Activated T-helper 1 cell treated with anti-CD3 and anti-CD28 coated beads, Interleukin-2, amount 50 U/mL, for 16 hours (primary cell): ENCODE measurements at places on chromosomes 13 and 19.

- peak; percentile 31 for DNase-seq
Observed at GRCh38 chr19:50046649-50047503, 21.1 kb downstream of the ZNF473 start.

DNA sequence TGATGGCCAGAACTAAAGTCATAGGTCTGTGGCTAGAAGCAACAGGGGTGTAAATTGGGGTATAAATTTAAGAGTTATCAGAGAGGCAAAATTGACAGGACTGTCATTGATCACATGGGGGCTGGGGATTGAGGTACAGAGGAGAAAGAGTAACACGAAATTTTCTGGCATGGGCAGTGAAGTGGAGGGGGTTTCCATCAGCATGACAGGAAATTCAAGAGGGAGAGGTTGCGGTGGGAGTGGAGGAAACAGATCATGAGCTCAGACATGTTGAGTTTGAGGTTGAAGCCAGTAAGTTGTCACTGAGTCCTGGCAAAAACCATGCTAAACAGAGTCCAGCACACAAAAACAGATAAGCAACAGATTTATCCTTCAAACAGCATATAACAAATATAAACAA lies 192.1 kb upstream of the TSC22D1 start:
- no peak for DNase-seq

GRCh38 chr13:98405107-98405571 lies 171.8 kb downstream of the STK24 start:
- DNase-seq: no peak

GRCh38 chr13:26502826-26503225 lies 54.7 kb upstream of the WASF3 start:
- DNase-seq: no peak

DNA sequence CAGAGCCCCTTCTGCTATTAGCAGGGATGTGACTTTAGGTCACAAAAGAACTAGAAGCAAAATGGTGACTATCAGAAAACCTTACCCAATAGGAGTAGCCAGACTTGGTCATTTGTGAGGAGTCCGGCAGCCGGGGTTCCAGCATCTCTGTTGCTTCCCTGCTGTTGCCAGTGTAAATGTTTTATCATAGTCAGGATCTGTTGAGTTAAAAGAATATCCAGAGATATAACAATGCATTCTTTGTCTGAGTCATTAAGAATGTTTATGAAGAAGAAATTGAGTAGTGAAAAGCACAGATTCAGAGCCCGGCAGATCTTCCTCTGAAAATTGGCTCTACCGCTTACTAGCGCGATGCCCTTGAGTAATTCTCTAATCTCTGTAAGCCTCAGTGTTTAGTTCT lies 84.2 kb downstream of the COL4A2 start:
- no peak for DNase-seq

- DNase-seq: no peak
Observed at GRCh38 chr13:90201202-90201601, 1146.3 kb upstream of the MIR17HG start.

- no peak for DNase-seq
Observed at GRCh38 chr13:76153239-76153638, 517.1 kb downstream of the LMO7 start.

GRCh38 chr19:43452582-43452981 lies 12.8 kb downstream of the LYPD3 start:
- no peak for DNase-seq

- peak; percentile 27 for DNase-seq
Observed at GRCh38 chr13:43023289-43023963, at the start of gene DNAJC15. DNAJC15 (plus strand) TSS chr13:43023586; CDS start chr13:43023627, 41 bp downstream.

GRCh38 chr13:78662467-78662866 lies 3.5 kb upstream of the OBI1 start:
- DNase-seq: no peak

DNA sequence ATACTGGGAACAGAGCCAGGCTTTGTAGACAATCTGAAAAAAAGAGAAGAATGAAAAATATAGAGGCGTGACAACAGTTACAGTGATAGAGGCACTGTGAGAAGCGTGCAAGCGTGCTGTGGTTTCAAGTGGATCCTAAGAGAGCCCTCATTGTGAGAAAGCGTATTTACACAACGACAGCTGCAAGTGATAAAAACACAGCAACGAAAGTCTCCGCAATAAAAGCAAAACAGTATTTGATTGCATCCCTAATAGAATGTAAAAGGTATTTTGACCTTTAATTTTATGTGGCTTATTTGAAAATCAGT lies 642.7 kb upstream of the ARGLU1 start:
- DNase-seq: no peak

GRCh38 chr19:33697766-33698165 lies 76.0 kb downstream of the CHST8 start:
- no peak for DNase-seq

DNA sequence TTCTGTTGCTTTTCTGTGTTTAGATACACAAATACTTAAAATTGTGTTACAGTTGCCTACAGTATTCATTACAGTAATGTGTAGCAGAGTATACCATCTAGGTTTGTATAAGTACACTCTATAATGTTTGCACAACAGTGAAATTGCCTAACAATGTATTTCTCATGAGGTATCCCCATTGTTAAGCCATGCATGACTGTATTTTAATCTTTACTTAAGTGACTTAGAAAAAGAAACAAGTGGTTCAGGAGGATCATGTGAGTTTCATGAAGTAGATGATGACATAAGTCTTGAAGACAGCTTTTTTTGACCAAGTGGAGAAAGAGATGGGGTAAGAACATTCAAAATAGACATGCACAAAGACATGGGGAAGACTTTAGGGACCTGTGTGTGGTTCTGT lies 8.4 kb upstream of the KCTD4 start:
- no peak for DNase-seq

- DNase-seq: no peak
Observed at GRCh38 chr19:57047743-57048142, 72.0 kb upstream of the USP29 start.

DNA sequence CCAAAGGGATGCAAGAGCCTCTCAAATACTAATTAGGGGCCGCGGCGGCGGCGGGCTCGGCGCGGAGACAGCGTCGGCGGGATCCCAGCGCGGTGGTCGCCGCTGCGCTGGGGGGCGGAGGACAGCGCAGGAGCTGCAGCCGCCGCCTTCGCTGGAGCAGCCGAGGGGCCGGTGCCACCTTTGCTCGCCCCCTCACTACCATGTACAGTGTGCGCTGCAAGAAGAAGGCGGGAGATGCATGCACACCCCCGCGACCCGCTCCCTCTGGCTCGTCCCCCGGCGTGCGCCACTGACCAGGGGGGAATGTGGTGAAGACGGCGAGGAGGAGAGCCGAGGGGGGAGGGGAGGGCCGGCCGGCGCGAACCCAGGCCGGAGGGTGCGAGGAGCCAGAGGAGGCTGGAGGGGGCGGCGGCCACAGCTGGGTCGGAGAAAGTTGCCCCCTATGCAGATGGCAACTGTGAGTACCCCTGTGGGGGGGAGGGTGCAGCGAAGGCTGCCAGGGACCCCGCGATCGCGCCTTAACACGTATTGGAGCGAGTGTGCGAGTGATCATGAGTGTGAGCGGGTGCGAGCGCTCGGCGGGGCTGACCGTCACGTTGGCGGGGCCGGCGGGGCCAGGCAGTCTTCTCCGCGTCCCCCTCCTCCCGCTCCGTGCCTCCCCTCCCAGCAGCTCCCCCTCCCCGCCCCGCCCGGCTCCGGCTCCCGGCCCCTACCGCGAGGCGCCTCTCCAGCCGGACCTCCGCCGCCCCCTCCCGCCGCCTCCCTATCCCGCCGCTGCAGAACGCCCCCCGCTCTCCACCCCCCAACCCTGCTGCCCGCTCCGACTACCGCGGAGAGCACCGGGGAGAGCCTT lies 808 bp downstream of the SLITRK5 start:
- no peak for DNase-seq

DNA sequence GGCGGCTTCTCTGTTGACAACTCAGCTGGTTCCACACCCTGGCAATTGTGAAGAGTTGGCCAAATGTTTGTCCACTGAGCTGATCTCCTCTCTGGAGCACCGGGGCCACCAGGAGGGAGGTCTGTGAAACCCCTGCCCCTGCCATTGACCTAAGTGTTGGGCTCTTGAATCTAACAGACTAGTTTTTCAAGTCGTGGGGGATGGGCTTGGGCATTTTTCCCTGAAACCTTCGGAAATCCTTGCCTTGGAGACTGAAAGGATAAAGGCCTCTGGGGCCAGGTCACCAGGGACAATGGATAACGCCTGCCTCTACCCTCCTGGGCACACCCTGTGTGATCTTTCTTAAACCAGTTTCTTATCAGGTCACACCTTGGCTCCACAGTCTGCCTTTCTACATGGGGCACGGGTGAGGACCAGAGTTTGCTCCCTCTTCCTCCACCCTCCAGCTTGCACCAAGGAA lies 881 bp downstream of the GEMIN7 start:
- no peak for DNase-seq

DNA sequence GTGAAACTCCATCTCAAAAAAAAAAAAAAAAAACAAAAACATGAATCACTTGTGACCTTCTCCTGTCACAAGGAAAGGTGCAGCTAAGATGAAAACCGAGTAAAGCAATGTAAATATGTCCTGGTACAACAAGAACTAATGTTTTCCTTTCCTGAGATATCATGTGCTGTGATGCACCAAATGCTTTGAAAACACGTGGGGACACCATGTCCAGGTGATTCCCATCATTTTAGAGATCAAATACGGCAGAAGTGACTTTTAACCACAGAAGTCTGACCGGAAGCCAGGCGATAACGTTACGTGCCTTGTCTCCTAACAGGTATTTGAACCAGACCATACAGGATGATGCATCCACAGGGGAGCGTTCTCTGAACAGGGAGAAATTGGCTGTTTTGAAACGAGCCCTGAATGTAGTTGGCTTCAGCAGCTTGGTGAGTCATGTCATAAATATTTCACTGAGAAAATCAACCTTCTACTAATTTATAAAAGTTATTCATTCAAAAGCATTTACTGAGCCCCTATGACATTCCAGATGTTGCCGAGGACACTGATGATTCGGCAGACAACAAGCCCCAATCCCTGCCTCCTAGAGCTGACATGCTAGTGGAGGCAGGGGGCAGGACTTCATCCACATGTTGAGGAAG lies 328.1 kb downstream of the MYO16 start:
- DNase-seq: no peak

DNA sequence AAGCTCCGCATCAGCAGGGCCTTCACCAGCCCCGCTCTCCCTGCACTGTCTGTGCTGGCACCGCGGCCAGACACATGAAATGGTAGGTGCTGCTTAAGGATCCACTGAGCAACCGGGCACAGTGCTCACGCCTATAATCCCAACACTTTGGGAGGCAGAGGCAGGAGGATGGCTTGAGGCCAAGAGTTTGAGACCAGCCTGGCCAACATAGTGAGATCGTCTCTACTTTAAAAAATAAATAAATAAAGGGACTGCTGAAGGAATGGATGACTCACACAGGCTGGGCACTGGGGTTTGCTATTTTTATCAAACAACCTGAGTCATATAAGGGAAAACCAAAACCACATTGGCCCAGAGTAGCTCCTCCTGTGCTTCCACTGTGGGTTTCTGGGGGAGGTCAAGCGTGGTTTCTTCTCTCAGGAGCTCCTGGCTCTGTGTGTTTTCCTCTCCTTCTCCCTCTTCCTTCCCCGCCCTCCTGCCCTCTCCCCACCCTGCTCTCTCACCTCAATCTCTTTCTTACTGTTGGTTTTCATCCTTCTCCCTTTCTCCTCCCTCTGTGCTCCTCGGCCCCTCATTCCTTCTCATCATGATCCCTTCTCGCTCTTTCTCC lies 21.3 kb downstream of the VRK3 start:
- DNase-seq: no peak

GRCh38 chr13:65085977-65086376 lies 2144.2 kb downstream of the PCDH9 start:
- DNase-seq: no peak

GRCh38 chr13:21043898-21044297 lies 17.5 kb downstream of the LATS2 start:
- no peak for DNase-seq

DNA sequence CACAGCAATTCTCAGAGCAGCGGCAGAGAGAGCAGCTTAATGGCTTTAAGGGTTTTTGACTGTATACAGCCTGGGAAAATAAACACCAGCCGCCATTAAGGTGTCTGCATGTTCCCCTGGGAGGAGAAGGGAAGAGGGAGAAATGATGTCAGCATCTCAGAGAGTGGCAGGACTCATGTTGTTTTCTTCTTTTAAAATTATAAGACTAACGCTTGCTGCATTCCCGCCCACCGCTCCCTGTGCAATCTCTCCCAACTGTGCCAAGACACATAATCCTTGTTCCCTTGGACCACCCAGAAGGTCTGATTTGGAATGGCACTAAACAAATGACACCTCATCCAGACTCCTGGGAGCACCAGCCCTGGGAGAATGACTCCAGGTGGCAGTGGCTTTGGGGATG lies 27.7 kb upstream of the FAM216B start:
- no peak for DNase-seq

- DNase-seq: no peak
Observed at GRCh38 chr19:47158367-47158791, 27.7 kb downstream of the SAE1 start.

- DNase-seq: no peak
Observed at GRCh38 chr19:22882797-22883196, 50.7 kb downstream of the ZNF723 start.

GRCh38 chr19:1979017-1979416 lies 36.5 kb downstream of the BTBD2 start:
- no peak for DNase-seq

DNA sequence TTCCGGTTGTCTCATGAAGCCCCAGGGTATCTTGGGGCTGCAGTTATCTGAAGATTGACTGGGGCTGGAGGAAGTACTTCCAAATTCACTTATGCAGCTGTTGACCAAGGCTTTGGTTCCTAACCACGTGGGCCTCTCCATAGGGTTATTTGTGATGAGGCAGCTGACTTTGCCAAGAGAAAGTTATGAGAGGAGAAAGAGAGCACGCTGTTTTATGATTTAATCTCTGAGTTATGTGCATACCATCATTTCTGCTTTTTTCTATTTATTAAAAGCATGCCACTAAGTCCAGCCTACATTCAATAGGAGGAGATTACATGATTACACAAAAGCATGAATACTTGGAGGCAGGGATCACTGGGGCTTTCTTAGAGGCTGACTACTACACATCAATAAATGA lies 215.5 kb downstream of the NHLRC3 start:
- no peak for DNase-seq

GRCh38 chr19:44636439-44637389 lies 7.0 kb upstream of the PVR start:
- no peak for DNase-seq
